ENCODE measurements at places on chromosomes 16 and 17.
A peak's percentile ranks its signal among the peaks of the same experiment; 100 is the strongest.

DNA sequence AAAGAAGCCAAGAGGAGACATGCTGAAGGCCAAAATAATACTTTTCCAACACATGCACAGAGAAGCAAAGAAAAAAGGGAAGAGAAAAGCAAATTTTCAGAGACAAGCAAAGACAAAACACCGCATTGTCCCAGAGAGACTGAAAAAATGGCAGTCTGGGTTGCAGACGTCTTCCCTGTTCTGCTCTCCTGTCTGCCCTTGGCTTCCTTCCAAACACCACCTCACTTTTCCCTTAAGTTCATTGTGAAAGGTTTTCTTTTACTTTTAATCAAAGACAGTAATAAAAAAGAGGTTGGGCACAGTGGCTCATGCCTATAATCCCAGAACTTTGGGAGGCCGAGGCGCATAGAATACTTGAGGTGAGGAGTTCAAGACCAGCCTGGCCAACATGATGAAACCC, 21.2 kb upstream of the VAT1L start:
- no peak for DNase-seq

- no peak for DNase-seq
These were observed 37.9 kb downstream of the TSC2 start for GRCh38 chr16:2085669-2086068.

DNA sequence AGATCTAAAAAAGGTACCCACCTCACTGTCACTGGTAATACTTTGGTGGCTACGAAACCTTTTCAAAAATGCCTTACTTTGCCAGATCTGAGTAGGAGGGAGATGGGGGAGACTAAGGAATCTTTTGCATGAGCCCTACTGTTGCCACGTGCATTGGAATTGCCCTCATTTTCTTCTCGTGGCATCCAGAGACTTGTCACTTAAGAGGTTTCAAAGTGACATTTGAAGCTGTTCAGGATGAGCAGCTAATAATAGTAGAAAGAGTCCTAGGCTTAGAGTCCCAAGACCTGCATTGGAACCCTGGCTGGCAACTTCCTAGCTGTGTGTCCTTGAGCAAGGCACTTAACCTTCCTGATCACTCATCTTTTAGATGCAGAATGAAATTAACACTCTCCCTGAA, 43.5 kb downstream of the GPRC5B start:
- no peak for DNase-seq

DNA sequence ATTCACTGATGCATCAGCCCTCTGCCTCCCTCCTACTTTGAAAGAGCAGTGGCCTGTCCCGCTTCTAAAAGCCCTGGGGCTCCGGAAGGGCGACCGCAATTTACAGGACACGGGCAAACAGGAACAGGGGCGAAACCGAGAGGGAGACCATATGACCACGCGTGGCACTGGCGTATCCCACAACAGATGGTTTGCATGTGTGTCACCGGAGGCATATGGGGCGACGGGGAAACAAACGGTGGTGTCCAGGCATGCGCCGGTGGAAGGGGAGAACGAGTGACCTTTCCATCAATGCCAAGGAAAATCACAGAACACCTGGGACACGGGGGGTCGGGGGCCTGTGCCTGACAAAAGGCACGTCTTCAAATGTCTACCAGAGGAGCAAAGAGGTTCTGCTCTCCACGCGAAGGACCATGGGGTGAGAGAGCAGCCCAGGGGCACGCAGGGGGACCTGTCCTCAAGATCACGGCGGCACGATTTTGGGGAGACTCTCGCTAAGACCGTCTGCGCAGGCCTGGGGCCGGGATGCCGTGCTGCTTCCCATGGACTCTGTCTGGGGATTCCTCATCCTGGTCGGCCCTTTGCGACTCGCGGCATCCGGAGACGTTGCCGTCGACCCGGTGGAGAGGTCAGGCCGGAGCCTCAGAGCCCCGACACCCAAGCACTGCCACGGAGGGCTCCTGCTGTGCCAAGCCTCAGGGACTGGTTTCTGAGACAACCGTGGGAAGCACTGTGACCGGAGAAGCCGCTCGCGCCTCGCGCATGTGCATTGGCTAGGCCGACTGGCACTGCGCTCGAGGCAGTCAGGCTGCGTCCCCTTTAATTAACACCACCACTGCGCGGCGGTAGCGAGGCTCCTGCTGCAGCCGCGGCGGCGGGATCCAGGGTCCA, 12.8 kb upstream of the KCNJ18 start:
- no peak for DNase-seq

- DNase-seq = no peak
These were observed 17.9 kb downstream of the CCDC102A start for GRCh38 chr16:57518520-57518919.

- DNase-seq = no peak
These were observed 62.7 kb downstream of the C16orf82 start for GRCh38 chr16:27129401-27129800.

- DNase-seq = no peak
These were observed 390.8 kb downstream of the CPPED1 start for GRCh38 chr16:12412890-12413289.

- peak; percentile 99 for DNase-seq
These were observed 943 bp upstream of the COTL1 start for GRCh38 chr16:84618581-84619460.

DNA sequence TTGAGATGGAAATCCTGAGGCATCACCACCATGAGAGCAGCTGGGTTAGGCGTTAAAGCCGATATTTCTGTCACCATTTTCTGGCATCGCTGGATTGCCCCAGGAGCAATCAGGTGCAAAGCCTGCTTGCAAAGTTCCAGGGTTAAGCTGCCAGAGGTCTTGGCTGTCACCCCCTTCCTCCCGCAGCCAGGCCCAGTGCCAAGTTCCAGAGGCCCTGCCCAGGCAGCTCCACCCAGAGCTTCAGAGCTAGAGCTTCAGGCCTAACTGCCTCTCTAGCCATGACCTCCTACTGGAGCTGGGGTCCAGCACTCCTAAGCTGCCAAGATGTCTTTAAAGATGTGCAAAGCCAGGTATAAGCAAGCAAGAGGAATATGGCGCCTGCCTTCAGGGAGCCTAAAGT, 8.8 kb upstream of the TMEM238L start:
- no peak for DNase-seq

DNA sequence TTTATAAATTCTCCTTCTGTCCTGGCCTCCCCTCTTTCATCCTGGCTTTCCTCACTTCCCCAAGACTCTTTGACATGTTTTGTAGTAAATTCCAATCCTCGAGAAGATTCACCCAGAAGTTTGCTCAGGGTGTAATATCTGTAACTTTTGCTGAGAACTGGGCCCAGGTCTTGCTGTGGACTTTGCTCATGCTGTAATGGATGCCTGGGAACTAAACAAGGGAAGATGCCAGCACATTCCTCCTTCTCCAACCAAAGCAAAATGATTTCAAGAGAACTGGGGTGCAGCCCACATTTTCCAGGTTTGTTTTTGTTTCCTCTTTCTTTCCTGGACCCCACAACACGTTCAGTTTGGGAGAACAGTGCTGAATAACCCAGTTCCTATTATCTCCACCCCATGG, 6.6 kb upstream of the SALL1 start:
- no peak for DNase-seq

DNA sequence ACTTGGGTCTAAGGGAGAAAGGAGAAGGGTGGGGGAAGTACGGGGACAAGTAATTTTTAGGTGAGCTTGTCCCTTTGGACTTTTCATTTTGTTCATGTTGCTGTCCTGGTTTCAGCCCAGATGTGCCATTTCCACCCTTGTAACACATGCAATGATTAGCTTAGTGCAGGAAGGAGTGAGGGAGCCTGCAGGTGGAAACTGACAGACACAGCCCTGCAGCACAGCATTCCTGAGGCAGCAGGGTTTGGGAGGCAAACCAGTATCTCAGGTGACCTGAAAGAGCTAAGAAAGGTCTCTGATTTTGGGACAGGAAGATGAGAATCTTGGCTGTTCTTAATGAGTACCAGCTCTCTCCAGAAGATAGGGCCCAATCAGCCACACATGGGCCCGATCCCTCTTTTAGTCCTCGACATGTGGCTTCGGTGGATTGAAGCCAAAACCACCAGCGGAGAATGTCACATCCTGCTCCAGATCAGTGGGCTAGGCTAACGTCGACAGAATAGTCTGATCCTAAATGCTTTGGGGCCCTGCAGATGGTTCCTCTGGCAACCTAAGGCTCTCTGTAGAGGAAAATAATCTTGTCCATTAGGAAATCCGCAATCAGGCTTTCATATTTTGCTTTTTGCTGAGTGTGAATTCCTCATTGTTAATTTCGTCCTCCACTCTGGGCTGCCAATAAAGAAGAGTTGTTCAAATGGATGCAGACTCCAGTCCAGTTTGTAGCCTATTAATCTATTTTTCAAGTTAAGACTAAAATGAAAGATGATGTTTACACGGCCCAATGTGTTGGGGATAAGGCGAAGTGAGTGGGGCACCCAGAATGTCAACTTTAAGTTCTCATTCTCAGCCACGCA, 3.8 kb upstream of the RNF157 start:
- no peak for DNase-seq

GRCh38 chr17:78865682-78866390, 25.2 kb upstream of the USP36 start:
- DNase-seq = peak; percentile 25

GRCh38 chr16:49884033-49885015, 28.4 kb upstream of the ZNF423 start:
- DNase-seq = no peak

- DNase-seq = no peak
These were observed 20.2 kb downstream of the METTL22 start for GRCh38 chr16:8641671-8642070.

DNA sequence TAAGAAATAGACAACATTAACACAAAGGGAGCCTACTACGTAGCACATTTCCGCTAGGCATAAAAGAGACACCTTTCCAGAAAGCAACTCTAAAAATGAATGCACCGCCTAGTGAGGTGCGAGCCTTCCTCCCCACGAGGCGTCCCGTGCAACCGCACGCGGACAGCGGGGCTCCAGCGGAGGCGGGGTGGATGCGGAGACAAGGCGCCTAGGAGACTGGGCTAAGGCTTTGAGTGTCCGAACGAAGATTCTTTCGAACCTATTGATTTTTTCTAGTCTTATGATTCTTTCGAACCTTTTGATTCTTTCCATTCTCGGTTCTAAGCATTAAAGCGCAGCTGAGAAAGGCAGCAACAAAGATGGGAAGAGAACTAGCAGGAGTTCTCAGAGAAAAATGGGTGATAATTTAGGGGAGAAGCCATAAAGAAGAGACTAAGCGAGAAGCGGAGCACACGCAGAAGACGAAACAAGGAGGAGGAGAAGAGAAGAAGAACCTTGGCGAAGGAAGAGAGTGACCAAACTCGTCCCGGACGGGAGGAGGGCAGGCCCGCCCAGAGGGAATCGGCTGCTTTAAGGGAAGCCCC, 394 bp upstream of the CPD start:
- DNase-seq = no peak

DNA sequence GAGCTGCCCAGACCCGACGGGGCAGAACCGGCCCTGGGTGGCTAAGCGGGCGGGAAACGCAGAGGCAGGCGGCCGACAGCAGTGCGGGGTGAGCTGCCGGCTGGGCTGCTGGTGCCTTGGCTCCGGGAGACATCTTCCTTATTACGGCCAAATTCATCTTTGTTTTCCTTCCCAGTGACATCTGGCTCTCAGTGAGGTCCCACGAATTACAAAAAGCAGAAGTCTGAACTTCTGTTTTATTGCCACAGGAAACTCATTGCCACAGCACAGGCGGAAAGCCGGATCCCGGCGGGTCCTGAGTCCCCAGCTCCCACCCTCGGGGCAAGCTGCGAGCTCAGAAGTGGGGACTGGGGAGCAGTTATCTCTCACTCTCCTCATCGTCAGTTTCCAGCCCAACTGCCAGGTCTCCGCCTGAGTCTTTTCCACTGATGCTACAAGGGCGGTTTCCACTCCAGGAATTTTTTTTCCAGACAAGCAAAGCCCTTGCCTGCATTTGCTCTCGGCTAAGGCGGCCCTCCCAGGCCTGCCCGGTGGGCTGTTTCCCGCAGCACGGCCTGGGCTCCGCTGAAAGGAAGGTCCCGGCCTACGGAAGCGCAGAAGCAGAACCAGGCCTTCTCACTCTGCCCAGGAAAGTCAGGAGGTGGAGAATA, 40.3 kb downstream of the CBFA2T3 start:
- no peak for DNase-seq

DNA sequence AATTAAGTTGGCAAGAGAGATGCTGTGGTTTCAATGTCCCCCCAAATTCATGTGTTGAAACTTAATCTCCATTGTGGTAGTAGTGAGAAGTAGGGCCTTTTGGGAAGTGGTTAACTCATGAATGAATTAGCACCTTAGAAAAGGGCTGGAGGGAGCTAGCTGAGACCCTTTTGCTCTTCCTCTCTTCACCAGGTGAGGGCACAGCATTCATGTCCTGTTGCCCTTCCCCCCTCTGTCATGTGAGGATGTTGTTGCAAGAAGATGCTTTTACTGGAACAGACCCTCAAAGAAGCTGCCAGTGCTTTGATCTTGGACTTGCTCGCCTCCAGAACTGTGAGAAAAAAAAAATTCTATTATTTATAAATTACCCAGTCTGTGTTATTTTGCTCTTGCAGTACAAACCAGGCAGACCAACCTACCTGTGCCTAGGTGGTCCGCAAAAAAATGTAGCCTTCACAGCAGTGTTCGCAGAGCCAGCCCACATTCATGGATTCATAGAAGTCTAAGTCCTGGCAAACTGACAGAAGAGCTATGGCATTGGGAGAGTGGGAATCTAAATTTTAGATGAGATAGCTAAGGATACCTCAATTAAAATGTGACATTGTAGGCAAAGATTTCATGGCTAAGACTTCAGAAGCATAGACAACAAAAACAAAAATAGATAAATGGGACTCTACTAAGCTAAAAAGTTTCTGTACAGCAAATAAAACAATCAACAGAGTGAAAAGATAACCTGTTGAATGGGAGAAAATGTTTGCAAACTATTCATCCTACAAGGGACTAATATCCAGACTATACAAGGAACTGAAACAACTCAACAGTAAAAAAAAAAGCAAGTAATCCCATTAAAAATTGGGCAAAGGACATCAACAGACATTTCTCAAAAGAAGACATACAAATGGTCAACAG, 32.0 kb upstream of the ABCA5 start:
- DNase-seq = no peak

DNA sequence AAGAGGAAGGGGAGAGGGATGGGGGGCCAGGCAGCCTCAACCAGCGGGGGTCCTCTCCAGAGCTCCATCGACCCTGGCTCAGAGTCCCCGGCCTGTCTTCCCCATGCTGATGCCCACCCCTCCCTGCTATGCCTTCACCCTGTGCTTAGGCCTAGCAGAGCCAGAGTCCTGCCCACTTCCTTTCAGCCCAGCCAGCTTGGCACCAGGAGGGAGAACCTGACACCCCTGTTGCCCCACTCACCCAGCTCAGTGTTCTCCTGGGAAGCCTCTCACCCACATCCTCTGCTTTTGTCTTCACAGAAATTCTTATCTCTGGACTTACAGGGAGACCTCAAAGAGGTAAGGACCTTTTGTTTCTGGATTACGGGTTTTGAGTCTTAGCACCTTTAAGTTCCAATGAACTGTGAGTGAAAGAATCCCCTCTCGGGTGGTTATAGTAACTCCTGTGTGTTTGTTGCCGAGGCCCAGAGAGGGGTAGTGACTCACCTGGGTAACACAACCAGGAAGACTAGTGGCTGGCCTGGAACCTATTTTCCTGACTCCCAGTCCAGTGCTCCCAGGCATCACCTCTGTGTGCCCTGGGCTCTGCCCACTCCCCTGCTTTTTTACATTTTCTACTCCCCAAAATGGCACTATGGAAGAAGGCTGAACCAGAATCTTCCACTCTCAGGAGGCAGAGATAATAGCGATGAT, 53.3 kb downstream of the CES1 start:
- no peak for DNase-seq

- DNase-seq = peak; percentile 60
These were observed 144.8 kb upstream of the RPH3AL start for GRCh38 chr17:497241-498034.

GRCh38 chr16:81449899-81450608, 5.4 kb downstream of the CMIP start:
- no peak for DNase-seq

- no peak for DNase-seq
These were observed 6.9 kb downstream of the ZNF469 start for GRCh38 chr16:88389621-88390160.
